Activated CD4-positive, alpha-beta T cell treated with anti-CD3 and anti-CD28 coated beads, Interleukin-2, amount 10 ng/mL, durations not matched to agents 7 days and 5 days (primary cell): ENCODE measurements at places on chromosomes 12 and 14. TPM values are rescaled to one million over a fixed set of nuclear protein-coding genes. Genes with fewer than 3 reads are reported as not detected.

PIK3C2G gene
- not detected for total RNA-seq

NTS gene
- total RNA-seq = not detected

DLK1 gene
- not detected for total RNA-seq

DNA sequence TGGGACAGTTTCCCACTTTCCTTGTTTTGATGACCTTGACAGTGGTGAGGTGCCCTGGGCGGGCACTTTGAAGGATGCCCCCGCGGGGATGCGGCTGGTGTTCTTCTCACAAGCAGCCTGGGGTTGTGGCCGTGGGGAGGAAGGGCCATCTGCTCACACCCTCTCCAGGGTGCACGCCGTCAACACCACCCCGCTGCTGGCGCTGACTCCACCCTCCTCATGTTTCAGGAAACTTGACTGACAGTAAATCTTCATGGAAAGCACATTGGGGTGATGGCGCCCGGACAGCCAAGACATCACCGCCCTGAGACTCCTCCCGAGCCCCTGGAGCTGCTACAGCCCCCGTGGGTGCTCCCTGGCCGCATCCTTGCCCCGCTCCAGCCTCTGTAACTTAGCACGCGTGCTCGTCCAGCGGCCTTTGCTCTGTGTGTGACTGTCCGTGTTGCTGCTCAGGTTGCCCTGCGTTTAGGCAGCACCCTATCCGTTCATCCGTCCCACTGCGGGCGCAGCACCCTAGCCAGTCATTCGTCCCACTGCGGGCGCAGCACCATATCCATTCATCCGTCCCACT lies 150.2 kb upstream of the C14orf180 start:
- no peak for DNase-seq

TAS2R10 gene
- 0.46 TPM for total RNA-seq

GRCh38 chr14:40123816-40124215 lies 691.6 kb upstream of the FBXO33 start:
- DNase-seq = no peak

GRCh38 chr12:53965281-53966084 lies 7.4 kb upstream of the HOXC11 start:
- DNase-seq = no peak

DNA sequence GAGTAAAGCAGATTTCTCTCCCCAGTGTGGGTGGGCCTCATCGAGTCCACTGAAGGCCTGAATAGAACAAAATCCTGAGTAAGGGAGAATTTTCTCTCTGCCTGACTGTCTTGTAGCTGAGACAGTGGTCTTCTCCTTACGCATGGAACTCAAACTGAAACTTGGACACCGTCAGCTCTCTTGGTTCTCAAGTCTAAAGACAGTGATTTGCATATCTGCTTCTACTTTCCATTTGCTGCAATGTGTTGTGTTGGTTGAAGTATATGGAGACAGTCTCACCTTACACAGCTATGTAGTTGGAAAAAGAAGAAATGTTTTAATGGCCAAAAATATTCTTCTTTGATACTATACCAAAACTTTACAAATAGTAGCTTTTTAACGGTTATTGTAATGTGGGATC lies 160.2 kb upstream of the LMNTD1 start:
- DNase-seq = no peak

GRCh38 chr12:11555743-11556625 lies 93.5 kb upstream of the ETV6 start:
- peak; percentile 28 for DNase-seq
